Gastrocnemius medialis (tissue), 4 donors: ENCODE measurements at places on chromosomes 2 and 18. TPM values are rescaled to one million over a fixed set of nuclear protein-coding genes. Genes with fewer than 3 reads are reported as not detected.

DNA sequence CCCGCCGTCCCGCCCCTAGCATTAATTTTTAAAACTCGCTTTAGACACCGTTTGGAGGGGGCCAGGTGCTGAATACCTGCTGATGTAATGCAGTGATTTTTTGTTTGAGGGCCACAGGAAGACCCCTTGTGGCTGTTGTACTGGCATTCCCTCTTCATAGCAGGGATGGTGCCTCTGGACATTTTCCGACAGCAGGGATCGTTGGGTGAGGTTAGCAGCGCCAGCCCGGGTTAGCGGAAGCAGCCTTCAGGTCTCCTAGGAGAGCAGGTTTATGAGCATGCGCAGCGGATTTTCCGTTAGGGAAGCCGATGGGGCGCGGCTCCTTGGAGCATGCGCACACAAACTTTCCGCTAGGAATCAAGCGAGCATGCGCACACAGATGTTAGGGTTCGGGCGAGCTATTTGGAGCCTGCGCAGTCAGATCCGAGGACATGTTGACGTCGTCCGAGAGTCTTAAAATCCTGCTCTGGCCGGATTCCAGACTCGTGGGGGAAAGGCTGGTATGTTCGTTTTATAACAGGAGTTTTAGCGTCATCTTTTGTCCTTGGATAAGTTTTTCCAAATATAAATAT is 17.2 kb upstream of the C2orf74 start:
- DNase-seq = peak; percentile 93
- H3K27ac ChIP-seq = peak overlapping the region; percentile 74
- peak overlapping the region; percentile 63 for H3K4me3 ChIP-seq
- H3K27me3 ChIP-seq = no peaks in the 10 kb centered on the region
- H3K36me3 ChIP-seq = peaks cover 14% of the 10 kb centered on the region
- H3K4me1 ChIP-seq = peaks cover 7% of the 10 kb centered on the region

GRCh38 chr2:70664525-70664924 is 103.5 kb downstream of the ADD2 start:
- no peaks in the 10 kb centered on the region for H3K27me3 ChIP-seq
- no peaks in the 10 kb centered on the region for H3K36me3 ChIP-seq
- no peak overlapping the region for H3K27ac ChIP-seq
- H3K4me1 ChIP-seq = no peaks in the 10 kb centered on the region
- no peak overlapping the region for H3K4me3 ChIP-seq
- no peak for DNase-seq

DNA sequence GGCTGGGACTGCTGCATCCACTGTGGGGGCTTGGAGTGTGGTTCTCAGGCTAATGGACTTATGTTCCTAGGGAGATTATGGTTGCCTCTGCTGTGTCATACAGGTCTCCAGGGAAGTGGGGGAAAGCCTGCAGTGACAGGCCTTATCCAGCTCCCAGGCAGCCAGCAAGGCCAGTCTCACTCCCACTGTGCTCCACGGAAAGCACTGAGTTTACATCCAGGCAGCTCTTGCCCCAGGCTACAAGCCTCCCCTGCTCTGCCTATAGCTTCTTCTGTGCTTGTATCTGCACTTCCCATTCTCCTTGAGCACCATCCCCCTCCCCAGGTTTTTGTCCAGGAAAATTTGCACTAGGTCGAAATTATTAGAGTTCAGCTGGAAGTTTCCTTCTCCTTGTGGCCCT is 231.9 kb downstream of the ZRANB3 start:
- H3K4me3 ChIP-seq = no peak overlapping the region
- DNase-seq = no peak
- H3K27ac ChIP-seq = no peak overlapping the region
- H3K36me3 ChIP-seq = no peaks in the 10 kb centered on the region
- H3K27me3 ChIP-seq = no peaks in the 10 kb centered on the region

DNA sequence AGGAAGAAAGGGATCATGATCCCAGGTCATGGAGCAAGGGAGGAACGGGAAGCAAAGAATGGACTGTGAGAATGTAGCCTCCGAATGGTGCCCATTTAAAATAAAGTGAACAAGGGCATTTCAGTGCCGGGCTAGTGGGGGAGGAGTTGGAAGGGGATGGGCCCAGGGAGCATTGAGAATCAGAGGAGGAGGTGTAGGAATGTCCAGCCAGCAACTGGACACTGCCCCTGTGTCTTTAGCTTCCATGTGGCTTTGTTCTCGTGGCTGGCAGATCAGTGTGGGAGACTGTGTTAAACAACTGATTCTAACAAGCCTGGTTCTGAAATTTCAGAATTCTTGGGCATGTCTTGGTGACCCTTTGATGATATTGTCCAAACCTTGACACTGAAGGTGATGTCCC is 1.4 kb upstream of the RNF103 start:
- DNase-seq = no peak
- H3K27ac ChIP-seq = no peak overlapping the region
- no peak overlapping the region for H3K4me3 ChIP-seq
- peaks cover 29% of the 10 kb centered on the region for H3K4me1 ChIP-seq

DNA sequence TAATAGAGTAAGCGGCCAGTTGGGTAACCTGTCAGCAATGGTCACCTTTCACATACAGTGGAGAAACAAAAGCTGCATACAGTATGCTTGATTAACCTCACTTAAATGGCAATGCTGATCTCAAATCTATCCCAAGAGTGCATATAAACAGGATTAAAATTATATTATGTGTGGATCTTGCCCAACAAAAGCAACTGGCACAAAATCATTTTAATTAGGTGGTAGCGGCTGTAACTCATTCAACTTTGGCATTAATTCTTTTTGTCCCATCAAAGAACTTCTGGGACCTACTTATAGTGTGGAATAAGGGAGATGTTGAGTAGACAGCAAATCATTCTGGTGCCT is 167.8 kb upstream of the VRK2 start:
- no peaks in the 10 kb centered on the region for H3K36me3 ChIP-seq
- no peaks in the 10 kb centered on the region for H3K27me3 ChIP-seq
- H3K27ac ChIP-seq = no peak overlapping the region
- no peak overlapping the region for H3K4me3 ChIP-seq
- H3K4me1 ChIP-seq = peaks cover 9% of the 10 kb centered on the region
- DNase-seq = no peak

DNA sequence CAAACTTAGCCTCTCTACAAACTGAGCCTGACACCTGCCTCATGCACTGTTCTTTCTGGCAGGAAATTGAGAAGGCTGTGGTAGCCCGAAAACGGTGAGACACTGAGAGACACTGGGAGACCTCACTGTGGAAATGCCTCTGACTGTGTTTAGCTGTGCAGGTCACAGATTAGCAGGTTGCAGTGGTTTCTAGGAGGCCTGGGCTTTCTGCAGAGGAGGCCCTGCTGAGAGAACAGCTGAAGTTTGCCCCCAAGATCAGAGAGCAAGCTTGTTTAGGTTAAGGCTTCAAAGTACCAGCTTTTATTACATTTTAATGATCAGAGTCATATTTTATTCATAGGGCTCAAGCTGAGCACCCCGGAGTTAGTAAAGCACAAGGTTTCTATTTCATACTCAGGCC is 68.7 kb upstream of the LYPD6 start:
- no peaks in the 10 kb centered on the region for H3K36me3 ChIP-seq
- H3K4me3 ChIP-seq = no peak overlapping the region
- H3K27ac ChIP-seq = no peak overlapping the region
- H3K27me3 ChIP-seq = no peaks in the 10 kb centered on the region
- H3K4me1 ChIP-seq = no peaks in the 10 kb centered on the region

DNA sequence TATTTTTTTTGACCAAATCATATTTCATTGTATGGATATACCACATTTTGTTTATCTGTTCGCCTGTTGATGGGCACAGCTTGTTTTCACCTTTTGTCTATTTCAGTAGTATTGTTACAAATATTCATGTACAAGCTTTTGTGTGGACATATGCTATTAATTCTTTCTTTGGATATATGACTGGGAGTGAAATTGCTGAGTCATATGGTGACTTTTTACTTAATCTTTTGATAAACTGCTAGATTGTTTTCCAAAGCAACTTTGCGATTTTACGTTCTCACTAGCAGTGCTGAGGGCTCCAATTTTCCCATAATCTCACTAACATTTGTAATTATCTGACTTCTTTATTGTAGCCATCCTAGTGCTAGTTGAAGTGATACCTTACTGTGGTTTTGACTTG is 112.4 kb downstream of the CD8B2 start:
- no peak overlapping the region for H3K27ac ChIP-seq
- no peaks in the 10 kb centered on the region for H3K36me3 ChIP-seq
- no peak for DNase-seq
- H3K4me1 ChIP-seq = no peaks in the 10 kb centered on the region
- no peaks in the 10 kb centered on the region for H3K27me3 ChIP-seq

GRCh38 chr2:229586012-229586411 is 128.3 kb downstream of the DNER start:
- no peak overlapping the region for H3K4me3 ChIP-seq
- H3K27ac ChIP-seq = no peak overlapping the region
- DNase-seq = no peak
- H3K36me3 ChIP-seq = no peaks in the 10 kb centered on the region
- H3K4me1 ChIP-seq = no peaks in the 10 kb centered on the region

DNA sequence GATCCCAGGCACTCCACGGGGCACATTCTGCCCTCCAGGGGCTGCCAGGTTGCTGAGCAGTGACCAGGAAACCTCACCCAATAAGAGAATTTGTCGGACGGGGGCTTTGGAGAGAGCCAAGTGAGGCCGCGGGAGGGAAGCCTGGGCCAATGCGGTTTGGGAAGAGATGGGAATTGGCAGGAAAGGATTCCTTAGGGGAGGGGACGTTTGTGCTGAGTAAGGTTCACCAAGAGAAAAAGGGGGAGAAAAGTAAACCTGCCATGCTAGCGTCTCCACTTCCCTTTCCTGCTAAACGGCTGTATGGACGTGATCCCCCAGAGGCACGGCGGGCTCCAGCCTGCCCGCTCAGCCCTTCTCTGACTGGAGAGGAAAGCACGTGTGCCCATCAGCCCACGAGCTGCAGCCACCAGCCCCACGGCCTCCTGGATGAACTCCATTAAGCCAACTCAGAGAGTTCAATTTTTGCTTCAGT is 194.4 kb upstream of the ID2 start:
- DNase-seq = no peak
- H3K27ac ChIP-seq = no peak overlapping the region
- no peaks in the 10 kb centered on the region for H3K36me3 ChIP-seq
- H3K27me3 ChIP-seq = no peaks in the 10 kb centered on the region

DNA sequence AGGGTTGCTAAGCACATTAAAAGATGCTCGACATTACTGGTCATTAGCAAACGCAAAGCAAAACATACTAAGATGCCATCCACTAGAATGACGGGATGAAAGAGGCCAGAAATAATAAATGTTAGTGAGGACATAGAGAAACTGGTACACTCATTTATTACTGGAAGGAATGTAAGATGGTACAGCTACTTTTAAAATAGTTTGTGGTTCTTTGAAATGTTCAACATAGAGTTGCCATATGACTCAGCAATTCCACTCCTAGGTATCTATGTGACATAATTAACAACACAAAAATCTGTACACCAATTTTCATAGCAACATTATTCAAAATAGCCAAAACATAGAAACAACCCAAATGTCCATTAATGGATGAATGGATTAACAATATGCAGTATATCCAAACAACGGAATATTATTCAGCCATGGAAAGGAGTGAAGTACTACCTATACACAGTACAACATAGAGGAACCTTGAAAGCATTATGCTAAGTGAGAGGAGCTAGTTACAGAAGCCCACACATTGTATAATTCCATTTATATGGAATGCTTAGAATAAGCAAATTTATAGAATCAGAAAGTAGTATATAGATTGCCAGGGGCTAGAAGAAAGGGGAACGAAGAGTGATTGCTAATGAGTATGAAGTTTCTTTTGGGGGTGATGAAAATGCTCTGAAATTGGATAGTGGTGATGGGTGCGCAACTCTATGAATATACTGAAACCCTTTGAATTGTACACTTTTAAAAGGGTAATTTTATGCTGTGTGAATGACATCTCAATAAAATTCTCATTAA is 61.9 kb upstream of the IL1R1 start:
- H3K4me1 ChIP-seq = peaks cover 22% of the 10 kb centered on the region
- no peak overlapping the region for H3K4me3 ChIP-seq
- H3K36me3 ChIP-seq = no peaks in the 10 kb centered on the region
- no peaks in the 10 kb centered on the region for H3K27me3 ChIP-seq
- no peak for DNase-seq
- H3K27ac ChIP-seq = peak overlapping the region; percentile 25

- peaks cover 9% of the 10 kb centered on the region for H3K4me1 ChIP-seq
- H3K27me3 ChIP-seq = no peaks in the 10 kb centered on the region
- no peak overlapping the region for H3K4me3 ChIP-seq
- peak overlapping the region; percentile 8 for H3K27ac ChIP-seq
These were observed 46.3 kb downstream of the QPCT start for GRCh38 chr2:37390777-37391176.

- peak; percentile 10 for DNase-seq
- no peaks in the 10 kb centered on the region for H3K4me1 ChIP-seq
- no peaks in the 10 kb centered on the region for H3K36me3 ChIP-seq
- no peaks in the 10 kb centered on the region for H3K27me3 ChIP-seq
- no peak overlapping the region for H3K27ac ChIP-seq
These were observed 191.0 kb upstream of the LHCGR start for GRCh38 chr2:48946449-48947048.

DNA sequence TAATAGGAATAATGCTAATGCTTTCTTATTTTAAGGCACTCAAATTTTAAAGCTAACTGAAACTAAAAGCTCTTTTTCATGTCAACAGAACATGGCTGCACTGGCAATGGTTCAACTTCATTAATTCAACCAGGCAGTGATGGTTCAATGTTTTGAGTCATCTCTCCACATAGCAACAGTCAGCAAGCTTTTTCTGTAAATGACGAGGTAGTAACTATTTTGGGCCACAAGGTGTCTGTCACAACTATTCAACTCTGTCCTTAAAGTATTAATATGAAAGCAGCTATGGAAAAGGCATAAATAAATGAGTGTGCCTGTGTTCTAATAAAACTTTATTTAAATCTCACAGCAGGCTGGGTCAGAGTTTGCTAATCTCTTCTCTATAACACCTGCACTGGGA is 1425.6 kb upstream of the PIK3C3 start:
- H3K4me3 ChIP-seq = no peak overlapping the region
- H3K27ac ChIP-seq = no peak overlapping the region
- no peaks in the 10 kb centered on the region for H3K36me3 ChIP-seq
- DNase-seq = no peak
- H3K4me1 ChIP-seq = no peaks in the 10 kb centered on the region
- no peaks in the 10 kb centered on the region for H3K27me3 ChIP-seq

DNA sequence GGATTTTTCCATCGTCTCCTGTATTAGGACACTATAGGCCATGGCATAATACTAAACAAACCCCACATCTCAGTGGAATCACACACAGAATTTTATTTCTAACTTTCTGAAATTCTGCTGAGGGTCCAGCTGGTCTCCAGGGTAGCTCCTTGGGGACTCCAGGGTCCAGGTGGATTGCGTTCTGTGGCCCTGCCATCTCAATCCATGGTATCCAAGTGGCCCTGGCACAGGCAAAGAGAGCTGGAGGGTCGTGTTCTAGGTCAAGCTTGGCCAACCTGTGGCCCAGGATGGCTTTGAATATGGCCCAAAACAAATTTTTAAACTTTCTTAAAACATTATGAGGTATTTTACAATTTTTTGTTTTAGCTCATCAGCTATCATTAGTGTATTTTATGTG is 134.6 kb downstream of the CTIF start:
- no peak for DNase-seq
- peaks cover 13% of the 10 kb centered on the region for H3K36me3 ChIP-seq
- H3K4me1 ChIP-seq = peaks cover 11% of the 10 kb centered on the region
- no peak overlapping the region for H3K27ac ChIP-seq

The LOXHD1 gene
- not detected for total RNA-seq

The SIX3 gene
- not detected for total RNA-seq

The MC4R gene
- total RNA-seq = not detected

The PIKFYVE gene
- 21.8 TPM for total RNA-seq

The ELP2 gene
- 42.3 TPM for total RNA-seq

The AGXT gene
- total RNA-seq = 1.7 TPM

The RESP18 gene
- total RNA-seq = not detected

The CENPA gene
- not detected for total RNA-seq

The SH2D6 gene
- total RNA-seq = 3.5 TPM

The KANSL1L gene
- 19.4 TPM for total RNA-seq

The FAM117B gene
- 4.5 TPM for total RNA-seq
